Left renal cortex interstitium (tissue), 4 donors: ENCODE measurements at places on chromosomes 4 and X. TPM values are rescaled to one million over a fixed set of nuclear protein-coding genes. Genes with fewer than 3 reads are reported as not detected.

- no peak for DNase-seq
These were observed 37.3 kb downstream of the CASP6 start for GRCh38 chr4:109665783-109666485.

- DNase-seq, result no peak
These were observed 161.0 kb downstream of the CPXCR1 start for GRCh38 chrX:88908056-88908455.

The SLC10A7 gene
- polyA plus RNA-seq, result 12.9 TPM

The TMEM154 gene
- 0.98 TPM for polyA plus RNA-seq

The PRR27 gene
- 0.04 TPM for polyA plus RNA-seq

DNA sequence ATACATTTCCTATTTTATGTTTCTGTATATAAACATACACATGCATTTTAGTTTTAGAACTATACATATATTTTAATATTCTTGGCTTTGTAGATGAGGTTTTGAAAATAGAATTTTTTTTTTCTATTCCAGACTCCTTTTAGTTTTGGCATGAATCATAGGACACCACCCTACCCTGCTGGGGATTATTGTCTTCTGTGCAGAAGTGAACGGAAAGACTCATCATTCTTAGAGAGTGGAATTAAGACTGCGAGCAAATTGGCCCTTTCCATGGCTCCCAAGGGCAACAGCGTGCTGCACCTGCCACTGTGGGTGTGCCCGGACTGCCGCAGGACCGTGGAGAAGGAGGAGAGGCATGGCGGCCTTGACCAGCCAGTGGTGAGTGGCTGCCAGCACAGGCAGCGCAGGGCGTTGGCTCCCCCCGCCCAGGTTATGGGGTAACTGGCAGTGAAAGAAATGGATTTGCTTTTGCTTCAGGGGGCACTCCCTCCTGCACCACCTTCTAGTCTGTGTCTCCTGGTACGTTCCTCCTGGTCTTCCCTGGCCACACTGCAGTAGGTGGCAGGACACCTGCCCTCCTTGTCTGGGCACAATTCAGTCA, 59.6 kb downstream of the FAM193A start:
- DNase-seq, result no peak

GRCh38 chr4:77564231-77564630, 41.4 kb upstream of the CXCL13 start:
- no peak for DNase-seq

The ADD1 gene
- polyA plus RNA-seq, result 278 TPM

GRCh38 chr4:57501720-57502119, 391.5 kb upstream of the IGFBP7 start:
- no peak for DNase-seq

The CD99 gene
- 216 TPM for polyA plus RNA-seq

The GABRG1 gene
- polyA plus RNA-seq, result 0.30 TPM
